ENCODE measurements at places on chromosomes 2 and 18.

DNA sequence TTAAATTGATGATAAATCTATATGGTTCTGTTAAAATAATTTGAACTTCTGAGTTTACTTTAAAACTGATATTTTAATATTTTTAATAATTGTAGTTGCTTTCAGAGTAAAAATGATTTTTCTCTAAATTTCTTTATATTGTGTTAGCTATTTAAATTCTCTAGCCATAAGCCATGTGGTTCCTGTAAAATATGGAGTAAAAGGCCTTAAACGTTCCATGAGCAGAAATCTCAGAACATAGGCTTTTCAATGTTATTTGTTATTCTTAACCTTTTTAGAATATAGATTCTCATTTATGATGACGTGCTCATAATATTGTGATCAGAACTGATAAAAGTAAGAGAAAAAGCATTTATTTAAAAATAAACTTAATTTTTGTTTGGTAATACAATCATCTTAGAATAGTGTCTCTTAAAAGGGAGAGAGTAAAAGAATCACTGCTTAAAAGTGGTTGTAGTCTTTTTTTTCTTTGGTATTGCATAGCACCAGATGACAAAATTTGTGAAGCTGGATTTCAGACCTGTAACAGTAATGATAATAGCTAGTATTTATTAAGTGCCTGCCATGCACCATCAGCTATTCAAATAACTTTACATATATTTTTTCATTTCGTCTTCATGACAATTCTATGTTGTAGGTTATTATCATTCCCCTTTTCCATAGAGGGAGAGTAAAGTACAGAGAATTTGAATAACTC, 2.7 kb downstream of the BMPR2 start:
- DNase-seq = peak; percentile 26

DNA sequence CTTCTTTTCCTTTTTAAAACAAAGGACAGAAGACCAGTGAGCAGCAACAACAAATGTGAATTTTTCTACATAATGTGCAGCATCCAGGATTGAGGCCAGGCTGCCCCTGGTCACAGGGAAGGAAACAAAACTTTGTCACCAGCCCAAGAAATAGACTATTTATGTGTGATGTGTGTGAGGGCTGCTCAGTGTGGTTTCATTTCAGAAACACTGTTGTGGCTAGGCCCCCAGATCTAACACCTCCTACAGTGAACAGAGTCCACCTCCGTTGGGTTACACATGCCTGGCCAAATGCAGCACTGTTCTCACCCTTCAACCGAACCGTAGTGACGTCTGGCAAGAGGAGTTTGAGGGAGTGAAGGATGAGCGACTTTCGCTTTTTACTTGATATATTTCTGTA, 146.3 kb upstream of the RIOK3 start:
- peak; percentile 57 for DNase-seq

DNA sequence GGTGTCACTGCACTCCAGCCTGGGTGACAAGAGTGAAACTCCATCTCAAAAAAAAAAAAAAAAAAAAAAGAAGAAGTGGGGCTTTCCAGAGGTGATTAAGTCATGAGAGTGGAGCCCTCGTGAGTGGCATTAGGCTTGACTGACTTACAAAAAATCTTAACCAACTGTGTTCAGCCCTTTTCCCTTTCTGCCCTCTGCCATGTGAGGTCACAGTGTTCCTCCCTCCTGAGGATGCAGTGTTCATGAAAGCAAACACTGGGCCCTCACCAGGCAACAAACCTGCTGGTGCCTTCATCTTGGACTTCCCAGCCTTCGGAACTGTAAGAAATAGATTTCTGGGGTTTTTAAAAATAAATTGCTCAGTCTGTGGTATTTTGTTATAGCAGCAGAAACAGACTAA, 37.0 kb upstream of the METTL21A start:
- DNase-seq = no peak

DNA sequence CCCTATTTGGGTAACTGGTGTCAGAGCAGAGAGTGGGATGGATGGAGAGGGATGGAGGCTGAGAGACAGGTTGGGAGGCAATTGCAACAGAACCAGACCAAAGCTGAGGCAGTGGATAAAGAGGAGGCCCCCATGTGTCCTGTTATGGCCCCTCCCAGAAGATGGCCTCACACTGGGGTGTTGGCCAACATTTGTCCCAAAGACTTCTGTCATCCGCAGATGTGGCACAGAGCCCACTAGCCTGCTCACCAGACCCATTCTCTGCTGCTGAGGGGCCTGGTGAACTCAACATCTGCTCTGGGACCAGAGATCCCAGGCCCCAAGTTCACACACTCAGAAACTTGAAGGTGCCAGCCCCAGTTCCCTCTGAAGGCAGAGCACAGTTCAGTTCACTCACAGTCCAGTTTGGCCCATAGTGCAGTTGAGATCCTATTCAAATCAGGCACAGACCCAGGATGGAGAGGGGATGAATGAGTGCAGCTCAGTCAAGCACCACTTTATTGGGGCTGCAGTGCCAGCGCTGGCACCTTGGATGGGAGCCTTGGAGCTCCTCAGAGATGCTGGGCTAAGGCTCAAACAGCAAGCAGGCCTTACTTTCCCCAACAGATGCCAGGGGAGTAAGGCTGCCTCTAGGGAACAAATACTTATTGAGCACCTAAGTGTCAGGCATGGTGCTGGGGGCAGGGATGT, 189.2 kb downstream of the ZBTB7C start:
- no peak for DNase-seq

- DNase-seq = no peak
Measured at GRCh38 chr2:79259296-79259695, 99.7 kb upstream of the REG3A start.

- DNase-seq = no peak
Measured at GRCh38 chr2:36480636-36481035, 117.3 kb downstream of the FEZ2 start.

- no peak for DNase-seq
Measured at GRCh38 chr2:118803012-118803411, 44.4 kb downstream of the EN1 start.

- no peak for DNase-seq
Measured at GRCh38 chr2:163571423-163572102, 164.2 kb downstream of the FIGN start.

GRCh38 chr2:48483506-48483905, 46.4 kb upstream of the STON1 start:
- DNase-seq = no peak

All from lung (tissue), 17 donors.